ENCODE measurements at places on chromosomes 12 and 14. TPM values are rescaled to one million over a fixed set of nuclear protein-coding genes. Genes with fewer than 3 reads are reported as not detected.

DNA sequence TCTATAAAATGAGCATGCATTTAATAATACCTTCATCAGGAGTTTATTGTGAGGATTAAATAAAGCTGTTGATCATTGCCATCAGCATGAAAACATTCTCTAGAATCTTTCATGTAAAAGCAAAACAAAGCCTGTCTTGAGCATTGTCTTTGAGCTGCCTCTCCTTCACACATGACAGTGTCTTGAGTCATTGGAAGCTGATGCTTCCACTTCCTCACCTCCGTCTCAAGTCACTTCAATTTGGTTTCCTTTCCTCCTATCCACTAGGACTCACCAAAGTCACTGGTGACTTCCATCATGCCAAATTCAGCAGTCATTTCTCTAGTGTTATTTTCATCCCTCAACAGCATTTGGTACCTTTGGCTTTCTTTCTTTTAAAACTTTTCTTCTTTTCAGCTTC is 31.6 kb upstream of the MYBPC1 start:
- DNase-seq, result no peak

OSGEP gene
- 48.9 TPM for total RNA-seq

RGS6 gene
- total RNA-seq, result 15.0 TPM

ACVRL1 gene
- 12.3 TPM for total RNA-seq

SERPINA10 gene
- not detected for total RNA-seq

IFI27 gene
- total RNA-seq, result 5.6 TPM

- no peak for DNase-seq
Observed at GRCh38 chr14:70780396-70781075, 28.8 kb downstream of the MAP3K9 start.

DNA sequence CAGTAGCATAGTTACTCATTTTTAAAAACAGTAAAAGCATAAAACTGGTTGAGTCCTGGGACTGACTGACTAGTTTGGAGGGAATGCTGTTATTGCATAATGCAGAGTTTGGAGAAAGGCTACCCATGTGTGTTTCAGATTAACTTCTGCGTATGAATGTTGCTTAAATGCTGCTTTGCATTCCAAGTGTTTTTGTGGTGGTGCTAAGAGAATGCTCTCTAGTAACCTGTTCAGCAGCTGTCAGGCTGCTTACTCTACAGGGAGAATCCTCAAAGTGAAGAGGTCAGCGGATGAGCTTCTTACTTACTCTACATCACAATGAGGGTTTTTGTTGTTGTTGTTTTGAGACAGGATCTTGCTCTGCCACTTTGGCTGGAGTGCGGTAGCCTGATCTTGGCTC is 4.3 kb downstream of the DLST start:
- DNase-seq, result no peak

GRCh38 chr12:120944645-120945217 is 33.6 kb upstream of the HNF1A start:
- DNase-seq, result no peak

- no peak for DNase-seq
Observed at GRCh38 chr12:4441355-4442335, 4.0 kb downstream of the FGF6 start.

- DNase-seq, result no peak
Observed at GRCh38 chr12:104680070-104680469, 223.3 kb downstream of the CHST11 start.

DNA sequence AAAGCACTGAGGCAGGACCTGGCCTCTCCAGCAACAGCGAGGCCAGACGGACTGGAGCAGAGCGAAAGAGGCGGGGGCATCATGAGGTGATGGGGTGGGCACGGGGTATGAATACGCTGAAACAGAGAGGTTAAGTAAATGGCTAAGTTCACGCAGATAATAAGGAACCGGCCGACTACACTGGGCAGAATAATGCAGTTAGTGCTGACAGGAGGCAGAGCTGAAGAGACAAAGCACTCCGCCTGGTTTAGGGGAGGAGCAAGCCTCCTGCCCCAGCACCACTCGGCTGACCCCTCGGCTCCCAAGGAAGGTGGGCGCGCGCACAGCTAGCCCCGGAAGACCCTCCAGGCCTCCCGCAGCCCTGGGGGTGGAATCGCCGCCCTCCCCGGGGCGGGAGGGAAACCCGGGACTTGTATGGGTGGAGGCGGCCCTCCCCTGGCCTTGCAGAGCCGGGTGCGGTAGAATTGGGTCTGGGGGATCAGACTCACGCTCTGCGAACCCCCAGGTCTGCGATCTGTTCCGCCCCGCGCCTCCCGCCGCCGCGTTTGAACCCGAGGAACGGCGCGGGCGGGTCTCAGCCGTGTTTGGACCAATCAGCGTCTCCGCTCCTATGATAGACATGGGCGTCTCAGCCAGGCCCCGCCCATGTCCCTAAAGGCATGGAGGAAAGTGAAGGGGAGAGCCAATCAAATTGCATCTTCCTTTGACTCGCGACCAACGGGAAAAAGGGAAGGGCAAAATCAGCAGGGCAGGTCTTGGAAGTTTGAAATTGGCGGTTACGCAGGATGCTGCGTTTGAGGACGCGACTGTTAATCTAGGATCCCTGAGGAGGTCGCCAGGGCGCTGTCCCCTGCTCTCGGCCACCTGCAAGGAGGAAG is at the start of gene CIT:
TSS of gene CIT (minus strand) at position 560 of the 878 bp plus-strand sequence. CDS start 1,152 bp downstream, outside the sequence.
- peak; percentile 96 for DNase-seq
